Fibroblast of mammary gland (primary cell): ENCODE measurements at places on chromosomes 7 and 10.

DNA sequence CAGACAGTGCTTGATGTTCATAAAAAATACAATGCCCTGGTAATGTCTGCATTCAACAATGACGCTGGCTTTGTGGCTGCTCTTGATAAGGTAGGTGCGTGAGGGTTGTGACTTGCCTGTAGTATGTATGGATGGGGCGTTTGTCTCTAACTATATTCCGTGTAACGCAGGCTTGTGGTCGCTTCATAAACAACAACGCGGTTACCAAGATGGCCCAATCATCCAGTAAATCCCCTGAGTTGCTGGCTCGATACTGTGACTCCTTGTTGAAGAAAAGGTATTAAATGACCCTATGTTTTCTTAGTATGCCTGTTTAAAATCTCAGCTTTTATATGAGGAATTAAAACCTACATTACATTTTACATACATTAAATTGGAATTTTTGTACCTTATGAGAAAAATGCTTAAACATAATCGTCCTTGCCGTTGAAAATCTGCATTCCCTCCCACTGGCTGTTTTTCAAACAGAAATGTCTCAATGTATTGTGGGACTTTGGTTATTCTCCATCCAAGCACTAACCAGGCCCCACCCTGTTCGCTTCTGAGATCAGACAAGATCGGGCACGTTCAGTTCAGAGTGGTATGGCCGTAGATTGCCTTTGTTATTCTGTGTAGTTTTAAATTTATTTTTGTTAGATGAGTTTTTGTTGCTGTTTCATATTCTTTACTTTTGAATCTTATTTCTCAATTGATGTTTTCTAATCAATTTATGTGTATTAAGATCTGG lies 85.3 kb downstream of the CUL1 start:
- no peak for DNase-seq

- no peak for DNase-seq
Observed at GRCh38 chr10:78905015-78905956, 163.5 kb upstream of the ZMIZ1 start.

GRCh38 chr7:142992427-142992826 lies 30.3 kb upstream of the KEL start:
- no peak for DNase-seq

GRCh38 chr10:117431160-117431559 lies 55.9 kb upstream of the PDZD8 start:
- peak; percentile 76 for DNase-seq

DNA sequence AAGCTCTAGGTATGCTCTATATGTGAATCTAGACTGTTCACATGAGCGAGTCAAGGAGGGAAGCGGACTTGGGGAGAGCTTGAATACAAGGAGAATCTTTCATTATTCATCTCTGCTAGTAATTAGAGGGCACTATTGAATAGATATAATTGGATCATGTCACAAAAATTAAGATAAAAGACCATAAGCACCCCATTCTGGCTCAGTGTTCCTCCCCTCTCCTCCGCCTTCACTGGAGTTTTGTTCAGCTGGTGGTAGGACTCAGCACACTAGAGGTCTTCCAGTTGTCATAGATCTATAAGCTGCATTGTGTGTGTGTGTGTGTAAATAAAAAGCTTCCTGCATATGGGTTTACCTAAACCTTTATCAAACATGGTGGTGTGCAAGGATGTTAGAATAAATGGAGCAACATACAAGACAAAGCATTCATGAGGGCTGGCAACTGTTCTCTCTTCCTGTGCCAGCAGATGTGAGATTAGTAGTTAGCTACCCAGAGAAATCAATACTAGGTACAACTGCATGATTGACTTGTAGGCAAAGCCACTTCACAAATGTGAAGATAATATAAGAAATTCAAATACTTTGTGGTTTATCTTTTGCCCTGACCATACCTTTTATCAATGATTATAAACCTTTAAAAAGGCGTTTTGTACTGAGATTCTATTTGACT lies 142.6 kb downstream of the CREB5 start:
- DNase-seq: no peak

DNA sequence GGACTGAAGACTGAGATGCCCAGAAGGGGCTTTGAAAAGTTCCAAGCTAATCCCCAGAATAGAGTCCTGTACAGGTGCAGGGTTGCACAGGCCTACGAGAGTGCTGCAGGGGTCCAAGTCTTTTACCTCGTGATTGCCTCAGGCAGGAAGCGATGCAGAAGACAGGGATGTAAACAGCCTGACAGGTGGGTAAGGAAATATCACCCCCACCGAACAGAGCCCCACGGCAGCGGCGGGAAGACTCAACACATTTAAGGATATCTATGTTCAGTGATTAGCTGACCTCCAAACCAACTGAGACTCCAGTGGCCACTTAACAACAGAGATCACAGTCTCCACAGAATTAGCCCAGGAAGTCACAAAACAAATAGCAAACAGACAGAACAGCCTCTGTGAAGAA lies 73.9 kb upstream of the VIPR2 start:
- no peak for DNase-seq

DNA sequence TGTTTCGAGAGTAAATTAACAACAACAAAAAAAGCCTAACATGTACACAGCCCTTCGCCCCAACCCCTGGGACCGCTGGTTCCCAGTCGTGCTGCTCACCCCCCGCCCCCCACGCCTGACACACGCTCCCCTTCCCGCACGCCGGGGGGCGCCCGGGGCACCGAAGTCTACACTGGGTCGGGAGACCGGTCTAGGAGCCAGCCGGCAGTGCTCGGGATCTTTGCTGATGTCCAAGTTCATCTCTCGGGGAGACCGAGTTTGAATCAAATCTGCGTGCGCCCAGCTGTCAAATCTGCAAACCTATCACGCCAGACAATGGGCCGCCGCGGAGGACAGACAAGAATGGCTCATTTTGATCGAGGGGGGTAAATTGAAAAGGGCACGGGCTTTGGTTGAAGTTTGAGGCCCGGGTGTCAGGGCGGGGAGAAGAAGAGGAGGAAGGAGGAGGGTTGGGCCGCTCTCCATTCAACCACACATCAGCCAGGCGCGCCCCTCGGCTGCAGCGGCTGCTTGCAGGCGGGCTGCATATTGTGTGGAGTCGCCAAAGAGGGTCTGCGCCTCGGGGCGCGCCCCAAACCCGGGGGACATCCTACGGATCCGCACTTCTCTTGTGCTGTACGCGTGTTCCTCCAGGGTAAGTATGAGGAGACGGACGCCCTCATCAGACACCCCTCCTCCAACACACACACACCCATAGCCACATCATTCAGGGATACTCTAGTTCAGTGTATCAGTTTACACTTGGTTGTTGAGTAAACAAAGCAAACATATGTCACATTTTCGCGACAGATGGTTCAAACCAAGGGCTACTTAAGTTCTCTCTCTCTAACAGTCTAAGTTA lies 1.3 kb upstream of the GFRA1 start:
- DNase-seq: no peak

GRCh38 chr7:128879939-128880746 lies 17.5 kb downstream of the ATP6V1F start:
- DNase-seq: peak; percentile 58

DNA sequence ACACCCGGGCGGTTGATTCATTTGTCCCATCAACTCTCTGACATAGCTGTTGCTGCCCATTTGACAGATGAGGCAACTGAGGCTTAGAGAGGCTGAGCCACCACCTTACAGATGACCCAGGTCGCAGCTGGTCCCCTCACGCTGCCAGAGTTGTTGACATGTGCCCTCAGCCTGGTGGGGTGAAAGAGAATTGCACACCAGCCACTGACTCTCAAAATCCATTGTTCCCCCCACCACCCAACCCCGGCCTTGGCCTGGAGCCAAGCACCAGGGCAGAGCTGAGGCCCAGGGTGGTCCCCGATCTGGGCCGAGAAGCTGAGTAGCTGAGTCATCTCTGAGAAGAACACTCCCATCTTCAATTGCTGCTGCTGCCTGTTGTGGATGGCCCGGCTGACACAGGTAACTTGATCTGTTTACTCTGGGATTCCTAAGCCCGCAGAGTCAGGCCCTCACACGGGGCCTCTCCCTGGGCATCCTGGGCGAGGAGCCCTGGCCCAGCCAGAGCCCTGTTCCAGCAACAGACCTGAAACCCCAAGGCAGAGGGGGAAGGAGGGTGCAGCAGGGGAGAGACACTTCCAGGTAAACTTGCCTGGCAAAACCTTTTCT lies 27.5 kb downstream of the PVRIG start:
- peak; percentile 55 for DNase-seq

GRCh38 chr10:10785627-10786026 lies 232.0 kb upstream of the CELF2 start:
- peak; percentile 69 for DNase-seq

- DNase-seq: no peak
Observed at GRCh38 chr7:77808517-77808916, 9.9 kb downstream of the PHTF2 start.

DNA sequence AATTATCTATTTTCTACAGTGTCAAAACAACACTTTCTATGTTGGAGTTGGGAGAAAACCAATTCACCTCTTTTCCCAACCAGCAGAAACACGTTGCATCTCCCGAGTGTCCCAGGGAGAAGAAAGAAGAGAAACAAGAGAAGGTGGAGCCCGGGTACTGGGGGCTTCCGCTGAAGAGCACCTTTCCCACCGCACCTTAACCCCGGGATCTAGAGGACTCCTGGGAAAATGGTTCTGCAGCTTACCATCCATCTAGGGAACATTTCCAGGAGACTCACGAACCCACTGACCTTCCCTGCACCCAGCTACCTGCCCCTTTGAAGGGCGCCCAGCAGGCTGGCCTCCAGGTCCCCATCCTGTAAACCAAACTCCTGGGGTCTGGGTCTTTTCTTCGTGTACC lies 346.8 kb downstream of the TCERG1L start:
- no peak for DNase-seq

DNA sequence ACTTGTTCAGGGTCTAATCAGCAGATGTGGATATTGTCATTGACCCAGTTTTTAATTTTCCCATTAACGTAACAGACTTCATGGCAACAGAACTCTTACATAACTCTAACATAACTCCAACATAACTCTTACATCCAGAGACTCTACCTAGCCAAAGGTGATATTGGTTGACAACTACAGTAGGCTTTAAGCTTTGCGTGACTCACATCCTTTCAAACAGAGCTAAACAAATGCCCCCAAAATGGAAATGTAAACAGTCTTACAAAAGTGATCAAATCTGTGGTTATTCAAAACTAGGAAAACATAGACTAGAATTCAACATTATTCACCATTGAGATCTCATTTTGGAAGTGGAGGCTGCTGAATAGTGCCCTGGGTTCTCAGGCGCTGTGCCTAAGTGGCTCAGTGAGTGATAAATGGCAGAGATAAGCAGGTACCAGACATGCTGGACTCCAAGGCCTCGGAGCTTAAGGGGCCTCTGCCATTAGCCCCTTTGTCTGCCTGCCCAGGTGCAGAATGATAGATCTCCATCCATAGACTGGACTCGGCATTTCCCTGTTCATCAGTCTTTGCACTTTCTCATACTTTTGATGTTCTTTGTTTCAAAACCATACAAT lies 34.3 kb upstream of the BTBD16 start:
- no peak for DNase-seq

GRCh38 chr10:3889961-3890522 lies 105.0 kb upstream of the KLF6 start:
- peak; percentile 76 for DNase-seq

DNA sequence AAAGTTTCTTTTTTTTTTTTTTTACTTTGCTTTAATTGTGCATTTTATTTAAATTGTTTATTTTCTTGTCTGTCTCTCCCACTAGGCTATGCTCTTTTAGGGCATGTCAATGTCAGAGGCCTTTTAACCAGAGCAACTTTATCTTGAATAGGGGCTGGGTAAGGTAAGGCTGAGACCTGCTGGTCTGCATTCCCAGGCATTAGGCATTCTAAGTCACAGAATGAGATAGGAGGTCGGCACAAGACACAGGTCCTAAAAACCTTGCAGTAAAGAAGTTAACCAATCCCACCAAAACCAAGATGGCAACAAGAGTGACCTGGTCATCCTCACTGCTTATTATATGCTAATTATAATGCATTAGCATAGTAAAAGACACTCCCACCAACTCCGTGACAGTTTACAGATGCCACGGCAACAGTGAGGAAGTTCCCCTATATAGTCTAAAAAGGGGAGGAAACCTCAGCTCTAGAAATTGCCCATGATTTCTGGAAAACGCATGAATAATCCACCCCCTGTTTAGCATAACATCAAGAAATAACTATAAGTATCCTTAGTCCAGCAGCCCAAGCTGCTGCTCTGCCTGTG lies 47.0 kb upstream of the FRMD4A start:
- DNase-seq: no peak

- DNase-seq: peak; percentile 25
Observed at GRCh38 chr10:94430701-94431100, 28.4 kb downstream of the TBC1D12 start.

DNA sequence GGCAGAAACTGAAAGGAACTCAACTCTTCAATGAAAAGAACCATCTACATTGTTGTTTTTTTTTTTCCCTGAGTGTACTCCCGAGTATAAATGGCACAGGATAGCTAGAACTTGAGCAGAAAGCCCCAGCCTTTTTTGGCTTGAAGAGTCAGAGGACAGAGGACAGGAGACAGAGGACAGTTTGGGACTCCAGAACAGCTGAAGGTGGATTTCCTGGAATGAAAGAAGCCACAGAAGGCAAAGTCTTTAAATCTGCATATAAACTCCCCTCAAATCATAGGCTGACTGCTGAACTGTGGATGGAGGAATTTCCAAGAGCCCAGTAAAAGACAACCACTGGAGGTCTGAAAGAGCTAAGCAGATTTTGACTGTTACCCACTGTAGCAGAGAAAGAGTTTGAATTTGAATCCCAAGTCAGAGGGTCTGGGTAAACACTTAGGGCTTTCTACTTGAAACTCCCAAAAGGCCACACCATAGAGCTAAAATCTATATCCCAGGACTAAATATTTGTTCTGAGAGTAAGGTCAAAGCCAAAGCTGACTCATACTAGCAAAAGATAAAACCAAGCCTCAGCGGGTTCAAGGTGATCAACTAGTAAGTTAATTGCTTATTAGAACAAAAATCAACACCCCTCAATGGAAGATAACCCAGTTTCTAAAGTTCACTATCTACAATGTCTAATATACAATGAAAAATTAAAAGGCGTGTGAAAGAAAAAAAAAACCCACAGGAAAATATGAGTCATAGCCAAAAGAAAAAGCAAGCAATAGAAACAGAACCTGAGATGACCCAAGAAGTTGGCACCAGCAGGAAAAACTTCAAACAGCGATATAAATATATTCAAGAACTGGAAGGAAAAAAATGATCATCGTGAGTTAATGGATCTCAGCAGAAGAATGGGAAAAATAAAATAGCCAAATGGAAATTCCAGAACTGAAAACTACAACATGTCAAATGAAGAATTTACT lies 1.8 kb upstream of the OPN1SW start:
- DNase-seq: peak; percentile 57

- DNase-seq: no peak
Observed at GRCh38 chr10:110446277-110446676, 51.4 kb upstream of the DUSP5 start.

- no peak for DNase-seq
Observed at GRCh38 chr7:40701836-40702551, 567.2 kb downstream of the SUGCT start.
